ENCODE measurements at places on chromosomes 13 and 19.

GRCh38 chr19:7230826-7231225 lies 63.4 kb downstream of the INSR start:
- no peak for DNase-seq

GRCh38 chr19:18057557-18057956 lies 29.2 kb downstream of the IL12RB1 start:
- DNase-seq = no peak

GRCh38 chr13:78657699-78658629 lies 991 bp downstream of the OBI1 start:
- DNase-seq = no peak

GRCh38 chr13:98487016-98487415 lies 89.9 kb downstream of the STK24 start:
- DNase-seq = no peak

DNA sequence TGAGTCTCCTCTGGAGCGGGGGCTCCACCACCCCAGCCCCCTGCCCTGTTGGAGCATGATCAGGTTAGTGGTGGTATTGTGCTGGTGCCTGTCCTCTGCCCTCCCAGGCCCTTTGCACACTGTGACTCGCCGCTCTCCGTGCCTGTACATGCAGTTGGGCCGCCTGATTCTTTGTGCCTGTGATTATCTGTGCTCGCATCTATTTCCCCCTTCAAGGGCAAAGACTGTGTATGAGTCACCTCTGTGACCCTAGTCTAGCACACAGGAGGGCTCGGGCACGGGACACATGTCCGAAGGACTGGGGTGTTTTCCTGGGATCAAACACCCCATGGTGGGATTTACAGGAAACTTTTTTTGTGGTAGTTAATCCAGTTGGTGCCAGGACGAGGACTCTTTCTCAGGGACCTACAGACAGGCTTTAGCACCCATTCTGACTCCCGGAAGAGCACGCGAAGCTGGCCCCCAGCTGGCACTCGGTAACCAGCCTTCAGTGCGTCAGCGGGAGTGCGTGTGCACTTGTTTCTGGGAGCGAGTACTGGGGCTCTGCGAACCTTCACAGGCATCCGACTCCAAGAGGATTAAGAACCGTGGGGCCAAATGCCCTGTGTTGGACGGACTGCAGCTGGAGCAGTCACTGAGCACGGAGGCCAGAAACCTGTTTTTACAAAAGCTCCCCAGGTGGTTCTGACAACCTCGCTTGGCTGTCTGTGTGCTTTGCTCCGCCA lies 6.7 kb downstream of the PPP1R37 start:
- no peak for DNase-seq

Data from activated CD4-positive, alpha-beta T cell treated with anti-CD3 and anti-CD28 coated beads, Interleukin-2, amount 50 U/mL, for 24 hours (primary cell).